ENCODE measurements at places on chromosomes 3 and 15.

DNA sequence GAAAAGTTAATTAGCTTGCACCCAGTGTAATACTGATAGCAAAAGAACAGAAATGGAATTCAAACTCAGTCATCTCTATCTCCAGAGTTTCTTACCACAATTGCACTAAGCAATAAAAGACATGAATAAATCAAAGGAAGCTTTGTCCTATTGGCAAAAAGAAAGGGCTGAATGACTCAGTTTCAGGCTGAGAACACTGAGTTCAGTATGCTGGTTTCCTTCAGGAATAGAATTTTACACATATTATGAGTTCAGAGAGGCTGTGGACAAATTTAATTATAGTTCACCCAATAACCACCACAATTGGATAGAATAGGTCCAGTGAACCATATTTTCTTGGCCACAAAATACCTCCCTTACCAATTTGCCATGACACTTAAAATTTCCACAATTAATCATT is 249.7 kb downstream of the KCNMB2 start:
- DNase-seq, result no peak

GRCh38 chr3:129934234-129935123 is 40.0 kb upstream of the TRH start:
- peak; percentile 77 for DNase-seq

DNA sequence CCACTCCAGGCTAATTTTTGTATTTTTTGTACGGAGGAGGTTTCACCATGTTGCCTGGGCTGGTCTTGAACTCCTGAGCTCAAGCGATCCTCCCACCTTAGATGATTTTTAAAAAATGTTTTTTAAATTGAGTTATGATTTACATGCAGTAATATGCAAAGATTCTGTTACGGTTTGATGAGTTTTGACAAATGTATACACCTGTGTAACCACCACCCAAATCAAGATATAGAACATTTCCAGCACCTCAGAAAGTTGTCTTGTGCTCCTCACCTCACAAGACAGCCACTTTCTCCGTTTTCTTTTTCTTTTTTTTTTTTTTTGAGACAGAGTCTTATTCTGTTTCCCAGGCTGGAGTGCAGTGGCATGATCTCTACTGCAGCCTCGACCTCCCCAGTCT is 4.8 kb downstream of the SLC6A6 start:
- no peak for DNase-seq

DNA sequence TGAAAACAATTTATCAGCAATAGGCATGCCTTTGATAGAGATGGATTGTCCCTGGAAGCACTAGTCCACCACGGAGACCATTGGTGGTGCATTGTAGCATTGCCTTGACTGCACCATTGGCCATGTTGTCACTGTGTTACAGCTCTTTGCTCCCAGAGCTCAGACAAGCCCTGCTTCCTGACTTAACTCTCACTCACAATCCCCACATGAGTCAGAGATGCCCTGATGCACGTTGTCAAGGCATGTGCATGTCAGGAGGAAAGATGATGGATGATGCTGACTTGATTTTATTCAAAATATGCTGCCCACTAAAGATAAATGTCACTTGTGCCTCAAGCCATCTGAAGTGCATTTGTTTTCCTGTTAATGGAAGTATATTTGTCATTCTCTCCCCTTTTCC is 266.1 kb downstream of the ARRDC4 start:
- DNase-seq, result no peak

GRCh38 chr15:47717036-47717612 is at the start of gene SEMA6D:
SEMA6D (plus strand) TSS chr15:47717505; CDS start chr15:47759799, 42,294 bp downstream.
- DNase-seq, result peak; percentile 89

DNA sequence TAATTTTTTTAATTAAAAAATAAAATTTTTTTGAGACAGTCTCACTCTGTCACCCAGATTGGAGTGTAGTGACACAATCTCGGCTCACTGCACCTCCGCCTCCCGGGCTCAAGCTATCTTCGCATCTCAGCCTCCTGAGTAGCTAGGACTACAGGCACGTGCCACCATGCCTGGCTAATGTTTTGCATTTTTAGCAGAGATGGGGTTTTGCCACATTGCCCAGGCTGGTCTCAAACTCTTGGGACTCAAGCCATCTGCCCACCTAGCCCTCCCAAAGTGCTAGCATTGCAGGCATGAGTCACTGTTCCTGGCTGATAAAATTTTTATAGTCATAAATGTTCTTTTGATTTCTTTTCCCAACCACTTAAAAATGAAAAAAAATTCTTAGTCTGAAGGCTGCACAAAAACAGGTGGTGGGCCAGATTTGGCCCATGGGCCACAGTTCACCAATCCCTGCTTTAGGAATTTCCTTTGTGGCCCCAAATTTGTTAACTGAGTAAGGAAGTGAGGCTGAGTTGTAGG is 9.2 kb downstream of the UBA5 start:
- no peak for DNase-seq

- DNase-seq, result peak; percentile 50
Observed at GRCh38 chr3:172595664-172596393, 72.6 kb upstream of the TNFSF10 start.

DNA sequence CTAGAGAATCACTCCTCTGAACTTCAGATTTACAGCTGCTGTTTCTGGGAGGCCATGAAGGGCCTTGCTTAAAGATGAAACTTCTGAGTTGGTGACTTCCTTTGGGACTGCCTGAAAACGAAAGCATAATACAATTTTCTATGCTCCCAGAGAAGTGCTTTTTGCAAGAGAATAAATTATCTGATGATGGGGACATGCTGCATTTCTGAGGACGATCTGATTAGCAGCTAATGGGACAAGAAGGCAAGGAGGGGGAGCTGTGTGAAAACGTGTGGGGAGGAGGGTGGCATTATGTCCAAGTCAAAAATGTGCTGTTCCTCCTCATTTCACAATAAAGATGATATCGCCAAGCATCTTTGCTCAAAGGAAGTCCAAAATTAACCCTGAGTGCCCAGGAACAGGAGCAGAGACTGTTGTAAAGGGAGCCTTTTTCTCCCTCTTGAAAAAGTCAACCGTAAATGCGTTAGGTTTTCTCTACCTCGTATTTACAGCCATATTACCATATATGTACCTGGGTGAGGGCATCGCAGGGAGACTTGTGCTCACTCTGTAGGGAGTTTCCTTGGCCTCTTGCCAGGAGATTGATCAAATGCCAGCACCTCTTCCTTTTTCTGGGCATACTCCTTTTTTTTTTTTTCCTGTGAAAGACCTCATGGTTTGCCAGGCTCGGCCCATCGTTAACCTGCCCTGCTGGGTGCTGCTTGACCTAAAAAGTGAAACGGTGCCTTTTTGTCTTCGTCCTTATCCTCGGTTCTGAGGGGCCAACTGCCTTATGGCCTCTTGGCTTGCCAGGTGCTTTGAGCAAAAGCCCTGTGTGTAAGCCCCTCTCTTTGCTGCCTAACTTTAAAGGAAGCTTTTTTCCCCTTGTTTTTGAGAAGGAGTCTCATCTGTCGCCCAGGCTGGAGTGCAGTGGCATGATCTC is 11.5 kb downstream of the ITPR1 start:
- DNase-seq, result no peak

DNA sequence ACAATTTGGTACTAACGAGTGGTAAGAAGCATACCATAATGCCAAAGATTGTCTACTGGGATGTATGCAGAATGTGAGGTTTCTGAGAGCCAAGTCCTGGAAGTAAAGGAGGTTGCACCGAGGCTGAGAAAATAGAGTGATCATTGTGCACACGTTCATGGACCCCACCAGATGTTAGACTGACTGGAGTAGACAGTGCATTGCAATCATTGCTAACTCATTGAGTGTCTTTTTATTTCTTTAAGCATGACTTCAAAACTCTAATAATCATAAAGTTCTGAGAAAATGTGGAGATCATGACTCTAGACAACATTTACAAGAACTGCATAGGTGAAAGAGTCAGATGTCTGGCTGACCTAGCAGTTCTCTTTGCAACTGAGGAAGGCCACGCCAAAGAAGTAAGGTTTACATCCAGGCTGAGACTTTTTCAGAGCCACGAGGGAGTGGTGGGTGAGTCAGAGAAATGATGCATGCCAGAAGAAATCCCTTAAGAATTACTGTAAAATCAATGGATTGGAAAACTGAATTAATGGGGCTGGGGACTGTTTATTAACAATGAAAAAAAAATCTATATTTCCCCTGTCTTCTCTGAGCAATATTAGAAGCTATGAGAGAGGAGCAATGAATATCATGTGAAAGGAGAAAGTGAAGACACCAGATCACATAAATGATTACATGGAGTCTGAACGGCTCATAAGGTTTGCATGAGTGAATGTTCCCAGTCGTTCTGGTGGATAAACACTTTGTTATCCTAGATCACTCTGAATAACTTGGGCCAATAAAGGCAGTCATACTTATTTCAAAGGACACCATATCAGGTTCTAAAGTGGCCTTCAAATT is 76.0 kb upstream of the SLC25A26 start:
- DNase-seq, result no peak

GRCh38 chr15:82093774-82094211 is 48.0 kb upstream of the MEX3B start:
- DNase-seq, result no peak

DNA sequence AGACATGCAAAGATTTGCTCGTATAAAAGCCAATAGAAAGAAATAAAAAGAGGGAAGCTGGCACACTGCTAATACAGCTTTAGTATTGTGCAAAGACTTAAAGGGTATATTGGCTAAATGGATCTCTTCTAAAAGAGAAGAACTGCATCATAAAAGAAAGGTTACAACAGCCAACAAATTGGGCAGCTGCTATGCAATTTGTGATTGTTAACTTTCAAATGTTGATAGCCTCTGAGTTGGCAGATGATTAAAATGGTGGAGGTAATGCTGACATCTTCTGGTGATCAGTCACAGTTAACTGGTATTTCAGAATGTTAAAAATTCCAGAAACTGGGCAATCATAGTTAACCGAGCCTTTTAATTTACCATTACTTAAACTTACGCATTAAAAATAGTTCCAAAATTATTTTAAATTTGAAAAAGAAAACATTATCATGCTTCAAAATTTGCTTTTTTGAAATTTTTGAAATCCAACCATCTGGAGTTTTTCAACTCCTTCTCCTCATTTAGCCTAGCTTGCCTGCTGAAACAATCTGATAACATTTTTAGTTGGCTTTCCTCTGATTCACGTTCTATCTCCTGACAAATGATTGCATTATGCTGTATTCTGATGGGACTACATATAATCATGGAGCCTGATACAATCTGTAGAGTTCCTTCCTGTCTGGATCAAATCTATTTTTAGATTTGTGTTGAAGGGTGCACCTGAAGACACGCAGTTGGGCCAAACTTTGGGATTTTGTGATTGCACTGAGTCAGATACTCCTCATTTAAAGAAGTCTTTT is 144.0 kb upstream of the PDZRN3 start:
- DNase-seq, result no peak

DNA sequence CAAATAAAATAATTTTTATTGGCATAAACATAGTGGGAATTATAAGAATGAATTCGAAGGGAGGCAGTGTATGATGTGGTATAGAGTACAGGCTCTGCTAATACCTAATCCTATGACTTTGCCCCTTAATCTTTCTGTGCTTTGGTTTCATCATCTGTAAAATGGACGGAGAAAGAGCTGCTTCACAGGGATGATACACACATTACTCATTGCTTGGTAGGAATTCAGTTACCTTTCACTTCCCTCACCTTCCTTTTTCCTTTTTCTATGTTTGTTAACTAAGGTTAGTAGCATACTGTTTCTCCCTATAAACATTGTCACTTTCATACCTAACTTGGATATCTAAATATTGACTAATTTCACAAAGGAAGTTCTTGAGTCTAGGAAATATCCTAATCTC is 36.2 kb downstream of the LEKR1 start:
- DNase-seq, result no peak

GRCh38 chr15:74445816-74446763 is 12.3 kb upstream of the SEMA7A start:
- DNase-seq, result no peak

DNA sequence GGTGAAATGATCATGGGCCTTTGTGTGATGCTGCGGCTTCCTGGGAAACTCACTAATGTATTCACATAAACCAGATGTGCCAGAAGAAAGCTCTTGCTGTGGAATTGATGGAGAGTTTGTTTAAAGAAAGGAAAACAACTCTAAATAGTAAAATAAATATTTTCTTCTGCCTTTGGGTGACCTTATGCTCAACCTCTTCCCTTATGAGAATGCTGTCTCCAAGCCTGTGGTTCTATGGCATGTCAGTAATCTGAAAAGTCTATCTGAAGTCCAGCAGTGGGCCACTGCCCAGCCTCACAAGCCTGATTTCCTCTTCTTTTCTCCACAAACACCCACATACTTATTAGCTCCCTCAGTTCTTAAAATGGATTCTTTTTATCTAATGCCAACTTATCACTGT is 49.9 kb upstream of the PHLDB2 start:
- no peak for DNase-seq

GRCh38 chr15:65182538-65182937 is 2.6 kb downstream of the CLPX start:
- no peak for DNase-seq

GRCh38 chr3:171373711-171374110 is 86.5 kb downstream of the TNIK start:
- no peak for DNase-seq

DNA sequence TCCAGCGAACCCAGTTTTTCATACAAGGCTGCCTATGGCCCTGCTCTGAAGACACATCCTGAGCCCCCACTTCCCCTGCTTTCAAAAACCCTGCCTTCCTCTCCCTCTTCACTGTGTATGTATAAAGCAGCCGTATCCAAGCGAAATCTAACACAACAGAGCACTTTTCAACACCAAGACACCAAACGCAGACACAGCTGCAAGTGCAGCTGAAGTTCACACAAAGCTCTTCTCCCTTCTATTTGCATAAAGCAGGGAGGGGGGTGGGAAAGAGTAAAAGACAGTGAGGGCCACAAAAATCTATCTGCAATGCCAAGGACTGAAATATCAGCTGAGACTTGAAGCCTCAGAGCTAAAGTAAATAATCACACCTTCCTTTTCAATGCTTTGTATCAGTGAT is 35.1 kb upstream of the CSPG5 start:
- no peak for DNase-seq

- no peak for DNase-seq
Observed at GRCh38 chr3:13686367-13687160, 137.6 kb downstream of the FBLN2 start.

GRCh38 chr3:2154621-2155020 is 56.0 kb downstream of the CNTN4 start:
- no peak for DNase-seq

- DNase-seq, result peak; percentile 15
Observed at GRCh38 chr15:42070279-42070975, 23.9 kb downstream of the PLA2G4D start.

GRCh38 chr3:37458162-37459120 is 284.1 kb upstream of the LRRFIP2 start:
- no peak for DNase-seq

DNA sequence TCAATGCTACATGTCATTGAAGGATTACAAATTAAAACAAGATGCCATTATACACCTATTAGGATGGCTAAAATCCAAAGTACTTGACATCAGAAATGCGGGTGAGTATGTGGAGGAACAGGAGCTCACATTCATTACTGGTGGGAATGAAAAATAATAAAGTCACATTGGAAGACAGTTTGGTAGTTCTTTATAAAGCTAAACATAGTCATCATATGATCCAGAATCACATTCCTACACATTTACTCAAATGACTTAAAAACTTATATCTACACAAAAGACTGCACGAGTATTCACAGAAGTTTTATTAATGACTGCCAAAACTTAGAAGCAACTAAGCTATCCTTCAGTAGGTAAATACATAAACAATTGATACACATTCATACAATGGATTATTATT is 147.2 kb downstream of the ISL2 start:
- DNase-seq, result no peak

GRCh38 chr3:194982472-194982871 is 288.5 kb downstream of the XXYLT1 start:
- DNase-seq, result no peak
